ENCODE measurements at places on chromosomes 2 and 18.

GRCh38 chr2:223196331-223196730 lies 144.3 kb downstream of the KCNE4 start:
- DNase-seq = no peak

DNA sequence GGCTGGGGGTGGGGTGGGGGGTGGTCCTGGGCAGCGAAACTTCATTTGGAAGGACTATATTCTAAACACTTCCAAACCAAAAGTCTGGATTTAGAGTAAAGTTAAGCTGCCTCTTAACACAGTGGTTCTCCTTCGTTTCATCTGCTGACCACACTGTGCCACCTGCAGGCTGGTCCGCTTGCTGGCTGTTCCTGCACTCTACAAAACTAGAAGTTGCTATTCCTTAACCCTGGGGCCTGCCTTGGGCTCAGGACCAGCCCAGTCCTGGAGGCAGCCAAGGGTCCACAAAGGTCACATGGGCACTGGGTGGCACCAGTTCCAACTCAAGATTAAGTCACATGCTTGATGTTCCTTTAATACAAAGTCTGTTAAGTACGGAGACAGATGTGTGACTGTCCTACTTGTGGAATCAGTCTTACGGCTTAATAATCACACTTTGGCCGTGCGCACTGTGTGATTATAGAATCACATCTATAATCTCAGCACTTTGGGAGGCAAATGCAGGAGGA lies 195.4 kb downstream of the FAM210A start:
- DNase-seq = peak; percentile 64

GRCh38 chr18:2395427-2396161 lies 175.7 kb downstream of the METTL4 start:
- no peak for DNase-seq

GRCh38 chr2:173963323-173963816 lies 1.8 kb downstream of the SP3 start:
- no peak for DNase-seq

GRCh38 chr18:35826477-35826876 lies 146.0 kb upstream of the RMP24 start:
- DNase-seq = no peak

GRCh38 chr18:75226286-75226955 lies 15.8 kb downstream of the TSHZ1 start:
- no peak for DNase-seq

- no peak for DNase-seq
These were observed 372.7 kb upstream of the ID2 start for GRCh38 chr2:8309131-8309530.

DNA sequence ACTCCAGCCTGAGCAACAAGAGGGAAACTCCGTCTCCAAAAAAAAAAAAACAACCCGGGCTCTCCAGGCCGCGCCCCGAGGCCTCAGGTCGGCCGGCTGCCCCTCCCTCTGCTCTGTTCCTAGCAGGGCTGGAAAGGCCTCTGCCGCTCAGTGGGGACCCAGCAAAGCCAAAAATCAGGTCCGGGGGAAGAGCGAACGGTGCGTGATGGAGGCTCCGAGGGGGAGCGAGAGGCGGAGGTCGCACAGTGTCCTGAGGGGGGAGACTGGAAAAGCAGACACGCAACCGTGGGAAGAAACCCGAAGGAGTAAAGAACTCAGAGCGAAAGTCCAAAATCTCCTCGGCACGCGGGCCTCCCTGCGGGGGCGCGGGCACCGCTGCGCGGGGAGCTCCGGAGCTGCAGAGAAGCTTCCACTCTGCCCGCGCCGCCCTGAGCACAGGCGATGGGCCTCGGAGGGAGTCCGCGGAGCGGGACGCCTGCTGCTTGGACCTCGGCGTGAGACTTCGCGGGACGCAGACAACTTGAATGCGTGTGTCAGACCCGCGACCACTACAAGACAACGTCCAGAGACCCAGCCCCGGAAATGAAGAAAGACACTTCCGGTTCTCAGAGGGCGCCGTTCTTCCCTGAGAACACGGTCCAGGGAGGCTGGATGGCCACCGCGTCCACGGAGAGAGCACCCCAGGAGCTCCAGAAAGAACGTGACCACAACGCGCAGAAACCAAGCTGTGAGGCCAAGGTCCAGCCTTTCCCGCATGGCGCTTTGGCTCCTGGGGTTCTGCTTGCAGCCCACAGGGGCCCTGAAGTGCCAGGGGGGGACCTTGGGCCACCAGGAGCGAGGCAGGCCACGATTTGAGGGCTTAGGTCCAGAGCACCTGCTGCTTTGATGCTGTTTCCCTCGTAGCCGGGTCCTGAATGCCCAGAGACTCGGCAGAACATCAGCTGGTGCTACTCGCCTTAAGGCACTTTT lies 219.8 kb downstream of the DPP10 start:
- DNase-seq = no peak

- DNase-seq = no peak
These were observed 85.9 kb downstream of the FEZ2 start for GRCh38 chr2:36511858-36512603.

GRCh38 chr2:151363709-151364108 lies 6.3 kb downstream of the TNFAIP6 start:
- peak; percentile 87 for DNase-seq

DNA sequence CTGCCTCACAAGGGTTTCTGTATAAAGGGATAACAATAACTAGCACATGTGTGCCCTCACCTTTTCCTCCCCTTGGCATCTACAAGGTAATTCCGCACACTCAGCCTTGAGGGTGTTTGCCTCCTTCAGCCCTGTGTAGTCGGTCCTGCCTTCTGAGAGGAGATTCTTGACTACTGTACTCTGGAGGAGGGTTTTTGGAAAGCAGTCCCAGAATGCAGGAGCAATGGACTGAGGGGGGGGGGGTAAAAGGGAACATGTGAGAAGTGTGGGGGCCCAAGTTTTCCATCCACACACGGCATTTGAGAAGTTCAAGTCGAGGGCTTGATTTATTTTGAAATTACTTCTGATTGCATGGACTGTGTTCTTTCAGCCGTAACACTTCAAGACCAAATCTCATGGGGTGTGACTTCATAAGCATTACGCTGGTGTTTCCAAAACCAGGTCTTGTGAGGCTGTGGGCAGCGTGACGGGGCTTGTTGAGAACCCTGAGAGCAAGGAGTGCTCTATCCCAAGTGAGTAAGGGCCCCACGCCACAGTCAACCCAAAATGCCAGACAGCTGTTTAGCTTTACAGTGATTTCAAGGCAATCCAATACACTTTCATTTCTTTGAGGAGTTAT lies 198.7 kb upstream of the MEIS1 start:
- no peak for DNase-seq

DNA sequence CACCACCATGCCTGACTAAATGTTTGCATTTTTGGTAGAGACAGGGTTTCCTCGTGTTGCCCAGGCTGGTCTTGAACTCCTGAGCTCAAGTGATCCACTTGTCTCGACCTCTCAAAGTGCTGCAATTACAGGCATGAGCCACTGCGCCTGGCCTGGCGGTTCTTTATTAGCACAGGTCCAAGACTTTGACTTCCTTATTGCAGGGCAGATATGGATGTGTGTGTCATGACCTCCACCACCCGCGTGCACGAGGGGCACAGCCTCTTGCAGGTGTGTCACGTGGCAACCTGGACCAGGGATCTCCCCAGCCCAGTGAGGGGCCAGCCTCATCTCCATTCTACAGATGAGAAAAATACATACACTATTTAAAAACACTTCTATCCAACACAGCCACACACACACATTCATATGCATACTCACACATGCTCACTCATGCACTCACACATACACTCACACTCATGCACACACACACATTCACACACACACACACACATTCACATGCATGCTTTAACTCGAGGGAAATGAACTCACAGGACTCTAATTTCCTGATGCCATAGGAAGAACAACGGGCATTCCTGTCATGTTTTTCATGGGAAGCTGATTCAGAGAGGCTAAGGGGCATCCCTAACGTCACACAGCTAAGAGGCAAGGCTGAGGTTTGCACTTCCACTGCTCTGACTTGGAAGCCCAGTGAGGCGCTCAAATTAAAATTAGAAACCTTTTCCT lies 38.8 kb downstream of the RRM2 start:
- DNase-seq = peak; percentile 77

DNA sequence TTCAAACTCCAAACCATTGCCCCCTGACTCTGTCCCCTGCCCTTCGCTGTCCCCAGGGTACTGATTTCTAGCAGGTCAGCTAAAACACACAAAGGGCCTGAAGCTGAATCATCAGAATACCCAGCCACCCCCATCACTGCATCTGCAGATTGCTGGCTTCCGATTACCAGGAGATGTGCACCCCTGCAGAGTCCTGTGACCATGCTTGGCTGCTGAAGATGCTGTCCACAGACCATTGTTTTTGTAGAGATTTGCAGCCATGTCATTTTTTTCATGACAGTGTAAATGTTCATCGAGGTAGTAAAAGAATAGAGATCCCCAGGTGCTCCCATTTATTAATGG lies 463.3 kb downstream of the STK39 start:
- no peak for DNase-seq

GRCh38 chr2:25756536-25756935 lies 83.2 kb upstream of the DTNB start:
- DNase-seq = no peak

- no peak for DNase-seq
These were observed 50.1 kb downstream of the CD226 start for GRCh38 chr18:69897397-69898108.

DNA sequence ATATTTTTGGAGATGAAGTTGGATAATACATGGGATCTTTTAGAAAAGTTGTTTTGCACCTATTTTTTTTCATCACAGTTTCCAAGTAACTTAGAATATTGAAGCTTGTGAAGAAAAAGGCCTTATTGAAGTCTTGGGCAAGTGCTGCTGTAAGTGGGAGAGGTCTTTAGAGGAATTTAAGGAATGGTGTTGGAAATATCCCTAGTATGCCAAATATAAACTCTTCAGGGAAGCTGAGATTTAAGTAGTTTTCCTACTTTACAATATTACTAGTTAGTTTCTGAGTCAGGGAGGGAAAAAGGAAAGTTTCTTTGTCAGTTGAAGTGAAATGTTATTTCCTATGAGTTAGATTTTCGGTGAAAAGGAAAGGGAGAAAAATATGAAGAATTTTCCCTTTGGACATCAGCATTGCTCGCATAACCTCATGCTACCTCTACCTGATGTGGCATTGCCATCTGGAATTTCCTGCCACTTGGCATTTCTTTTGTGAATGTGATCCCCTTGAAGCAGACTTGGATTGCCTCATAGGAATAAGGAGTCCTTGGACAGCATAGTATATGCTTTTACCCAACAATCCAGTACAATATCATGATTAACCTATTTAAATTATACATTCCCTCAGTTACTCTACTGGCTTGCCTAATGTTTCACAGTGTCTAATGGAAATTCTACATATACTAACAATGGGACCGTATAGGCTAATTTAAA lies 12.1 kb downstream of the PLEKHH2 start:
- no peak for DNase-seq

- no peak for DNase-seq
These were observed 413.3 kb downstream of the BCL11A start for GRCh38 chr2:60140185-60140584.

- DNase-seq = no peak
These were observed 1599.2 kb upstream of the TMEFF2 start for GRCh38 chr2:193793914-193794313.

- no peak for DNase-seq
These were observed 96.5 kb downstream of the XIRP2 start for GRCh38 chr2:166984797-166985196.

GRCh38 chr2:28452534-28453081 lies 43.3 kb upstream of the PLB1 start:
- DNase-seq = no peak

DNA sequence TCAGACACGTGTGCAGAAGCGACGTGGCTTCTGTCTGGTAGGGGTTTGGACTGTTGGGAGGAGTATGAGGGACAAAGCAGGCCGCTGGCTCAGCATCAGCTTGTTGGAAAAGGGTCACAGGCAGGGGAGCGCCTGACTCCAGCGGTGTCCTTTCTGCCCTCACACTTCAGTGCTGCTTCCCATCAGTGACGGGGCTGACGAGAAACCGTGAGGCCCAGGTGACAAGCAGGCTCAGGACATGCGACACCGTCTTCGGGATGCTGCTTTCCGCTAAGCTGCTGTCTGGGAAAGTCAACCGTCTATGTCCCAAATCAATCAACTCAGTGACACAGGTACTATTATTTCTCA lies 90.5 kb downstream of the USP40 start:
- DNase-seq = no peak

DNA sequence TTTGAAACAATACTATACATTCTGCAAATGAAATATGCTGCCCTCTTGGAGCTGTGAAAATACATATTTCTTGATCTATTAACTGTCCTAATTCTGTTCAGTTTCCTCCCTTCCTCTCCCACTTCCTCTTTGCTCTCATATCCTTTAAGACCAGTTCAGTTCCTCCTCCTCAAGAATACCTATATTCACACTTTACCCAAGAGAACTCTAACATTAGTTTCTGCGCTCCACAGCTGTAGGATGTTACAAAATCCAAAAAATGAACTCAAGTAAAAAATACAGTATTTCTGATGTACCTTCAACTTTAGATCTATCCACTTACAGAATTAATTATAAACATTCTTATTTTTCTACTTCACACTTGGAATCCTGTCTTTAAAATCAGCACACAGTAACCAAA lies 5.4 kb downstream of the ITSN2 start:
- DNase-seq = no peak

- no peak for DNase-seq
These were observed 146.3 kb upstream of the L3MBTL4 start for GRCh38 chr18:6561016-6561415.

DNA sequence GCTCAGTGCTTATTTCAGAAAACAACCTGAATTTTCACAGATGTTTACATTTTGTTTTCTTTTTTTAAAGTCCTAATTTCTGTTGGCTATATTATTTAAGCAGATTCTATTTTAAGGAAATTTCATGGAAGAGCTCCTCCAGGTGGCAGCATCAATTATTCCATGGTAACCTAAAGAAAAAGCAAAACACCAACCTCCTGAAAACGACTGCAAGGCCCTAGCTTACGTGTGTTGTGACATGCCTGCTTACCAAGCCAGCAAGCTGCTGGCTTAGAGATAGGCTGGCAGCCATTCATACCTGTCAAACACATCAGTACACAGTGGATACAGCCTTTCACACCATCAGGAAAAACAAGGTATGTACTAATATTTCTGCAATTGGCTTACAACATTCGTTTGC lies 64.9 kb downstream of the LPIN2 start:
- no peak for DNase-seq

DNA sequence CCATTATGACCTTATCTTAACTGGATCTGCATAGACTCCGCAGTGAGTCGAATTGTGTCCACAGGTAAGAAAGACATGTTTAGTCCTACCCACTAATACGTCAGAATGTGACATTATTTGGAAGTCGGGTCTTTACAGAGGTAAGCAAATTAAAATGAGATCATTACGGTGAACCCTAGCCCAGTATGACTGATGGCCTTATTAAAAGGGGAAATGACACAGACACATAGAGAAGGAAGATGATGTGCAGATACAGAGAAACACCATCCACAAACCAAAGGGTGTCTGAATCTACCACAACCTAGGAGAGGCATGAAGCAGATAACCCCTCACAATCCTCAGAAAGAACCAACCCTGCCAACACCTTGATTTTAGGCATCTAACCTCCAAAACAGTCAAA lies 135.6 kb downstream of the GALNT1 start:
- no peak for DNase-seq

- DNase-seq = no peak
These were observed 25.4 kb upstream of the CDH7 start for GRCh38 chr18:65725251-65726050.
